ENCODE measurements at places on chromosomes 6 and 20.

GRCh38 chr20:44081476-44081875 is 105.5 kb downstream of the JPH2 start:
- peak; percentile 72 for DNase-seq

GRCh38 chr20:62716198-62716940 is 7.7 kb downstream of the NTSR1 start:
- DNase-seq = no peak

DNA sequence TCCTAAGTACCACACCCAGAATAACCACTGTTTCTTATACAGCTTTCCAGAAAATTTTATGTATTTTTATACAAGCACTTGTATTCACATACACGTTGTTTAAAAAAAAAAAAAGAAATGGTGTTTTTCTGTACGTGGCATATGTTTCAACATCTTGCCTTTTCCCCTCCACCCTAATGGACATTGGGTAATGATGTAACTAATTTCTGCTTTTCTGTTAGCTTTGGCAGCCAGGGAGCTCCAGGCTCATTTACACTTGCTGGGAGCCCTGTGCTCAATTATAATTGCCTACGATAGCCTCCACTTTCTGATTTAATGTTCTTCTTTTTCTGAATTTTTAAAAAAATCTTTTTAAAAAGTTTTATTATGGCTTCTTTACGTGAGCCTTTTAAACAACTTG is 352.4 kb downstream of the UTRN start:
- DNase-seq = no peak

GRCh38 chr20:49579195-49579594 is 11.3 kb upstream of the PTGIS start:
- no peak for DNase-seq

DNA sequence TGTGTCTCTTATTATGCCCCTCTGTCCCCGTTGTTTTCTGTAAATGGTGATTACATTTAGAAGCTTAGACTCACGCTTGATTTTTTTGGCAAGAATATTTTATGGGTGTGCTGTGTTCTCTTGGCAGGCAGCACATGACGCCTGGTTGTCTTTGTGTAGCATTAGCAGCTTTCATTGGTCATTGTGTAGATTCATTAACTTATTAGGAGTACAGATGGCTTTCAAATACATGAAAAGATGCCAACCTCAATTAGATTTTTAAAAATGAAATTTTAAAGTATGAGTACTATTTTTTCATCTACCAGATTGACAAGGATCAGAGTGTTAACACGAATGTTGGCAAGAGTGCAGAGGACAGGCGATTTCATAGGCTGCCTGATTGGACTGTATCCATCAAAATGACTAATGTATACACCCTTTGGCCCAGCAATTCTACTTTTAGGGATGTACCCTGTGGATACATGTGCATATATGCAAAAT is 15.2 kb downstream of the COX4I2 start:
- no peak for DNase-seq
